ENCODE measurements at places on chromosomes 1 and 21. TPM values are rescaled to one million over a fixed set of nuclear protein-coding genes. Genes with fewer than 3 reads are reported as not detected.
A peak's percentile ranks its signal among the peaks of the same experiment; 100 is the strongest.

DNA sequence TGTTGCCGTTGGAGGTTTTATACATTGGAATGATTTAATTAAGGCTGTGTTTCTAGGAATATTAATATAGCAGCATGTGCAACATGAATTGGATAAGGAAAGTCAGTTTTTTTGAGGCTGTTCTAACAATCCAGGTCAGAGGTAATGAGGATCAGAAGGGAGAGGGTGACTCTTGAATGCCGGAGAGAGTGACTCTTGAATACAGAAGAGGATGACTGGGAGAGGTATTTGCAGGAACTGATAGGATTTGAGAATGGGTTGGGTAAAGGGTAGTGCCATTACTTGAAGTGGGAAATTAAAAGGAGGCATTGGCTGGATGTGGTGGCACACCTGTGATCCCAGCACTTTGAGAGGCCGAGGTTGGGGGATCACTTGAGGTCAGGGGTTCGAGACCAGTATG lies 55.6 kb upstream of the MACF1 start:
- no peaks in the 10 kb centered on the region for H3K4me1 ChIP-seq
- H3K36me3 ChIP-seq = no peaks in the 10 kb centered on the region
- no peak overlapping the region for H3K27ac ChIP-seq

GRCh38 chr1:23168079-23168444 lies 594 bp downstream of the LUZP1 start:
- H3K27ac ChIP-seq = peak overlapping the region; percentile 80
- peak overlapping the region; percentile 71 for H3K4me3 ChIP-seq
- peaks cover 16% of the 10 kb centered on the region for H3K4me1 ChIP-seq
- peak; percentile 87 for DNase-seq
- H3K36me3 ChIP-seq = no peaks in the 10 kb centered on the region
- no peaks in the 10 kb centered on the region for H3K27me3 ChIP-seq

DNA sequence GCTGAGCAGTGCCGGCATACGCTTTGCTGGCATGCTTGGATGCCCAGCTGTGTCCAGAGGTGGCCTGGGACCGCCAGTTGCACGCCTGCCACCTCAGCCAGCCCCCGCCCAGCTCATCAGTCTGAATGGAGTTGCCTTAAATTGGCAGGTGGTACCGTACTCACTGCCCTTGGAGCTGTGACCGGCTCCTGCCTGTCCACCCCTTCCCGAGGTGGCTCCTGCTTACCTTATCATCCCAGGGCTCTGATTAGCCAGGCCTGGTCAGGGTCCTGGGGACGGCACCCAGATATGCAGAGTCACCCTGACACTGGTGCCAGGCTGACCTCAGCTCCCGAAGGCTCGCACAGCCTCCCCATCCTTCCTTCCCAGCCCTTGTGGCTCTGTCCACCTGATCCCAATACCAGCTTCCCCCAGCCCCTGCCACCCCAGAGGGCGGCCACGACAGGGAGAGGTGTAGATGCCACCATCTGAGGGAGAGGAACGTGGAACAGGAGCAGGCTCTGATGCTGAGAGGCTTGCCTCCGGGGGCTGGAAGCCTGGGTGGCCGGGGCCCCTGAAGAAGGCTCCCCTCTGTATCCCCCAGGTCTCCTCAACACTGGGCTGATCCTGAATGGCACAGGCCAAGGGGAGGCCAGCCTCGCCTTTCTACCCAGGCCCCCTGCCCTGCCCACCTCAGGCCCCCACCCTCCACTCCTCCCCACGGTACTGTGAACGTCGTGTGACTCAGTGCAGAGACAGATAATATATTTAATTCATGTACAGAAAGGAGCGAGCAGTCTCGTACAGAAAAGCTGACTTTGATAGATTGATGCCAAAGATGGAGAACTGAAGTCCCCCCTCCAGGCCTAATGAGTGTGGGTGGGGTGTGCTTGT lies 27.8 kb downstream of the CDK18 start:
- H3K27ac ChIP-seq = no peak overlapping the region
- H3K36me3 ChIP-seq = no peaks in the 10 kb centered on the region
- DNase-seq = no peak
- no peak overlapping the region for H3K4me3 ChIP-seq

GRCh38 chr1:72516264-72516663 lies 233.9 kb upstream of the NEGR1 start:
- DNase-seq = no peak
- no peaks in the 10 kb centered on the region for H3K36me3 ChIP-seq
- no peak overlapping the region for H3K27ac ChIP-seq
- no peaks in the 10 kb centered on the region for H3K27me3 ChIP-seq

GRCh38 chr1:74057719-74058118 lies 140.3 kb downstream of the LRRIQ3 start:
- H3K4me3 ChIP-seq = no peak overlapping the region
- no peaks in the 10 kb centered on the region for H3K36me3 ChIP-seq
- no peaks in the 10 kb centered on the region for H3K27me3 ChIP-seq
- H3K27ac ChIP-seq = no peak overlapping the region
- no peak for DNase-seq

The VPS13D gene
- 15.0 TPM for polyA plus RNA-seq

The BACE2 gene
- polyA plus RNA-seq = 21.8 TPM
